ENCODE measurements at places on chromosomes 2 and 18.

DNA sequence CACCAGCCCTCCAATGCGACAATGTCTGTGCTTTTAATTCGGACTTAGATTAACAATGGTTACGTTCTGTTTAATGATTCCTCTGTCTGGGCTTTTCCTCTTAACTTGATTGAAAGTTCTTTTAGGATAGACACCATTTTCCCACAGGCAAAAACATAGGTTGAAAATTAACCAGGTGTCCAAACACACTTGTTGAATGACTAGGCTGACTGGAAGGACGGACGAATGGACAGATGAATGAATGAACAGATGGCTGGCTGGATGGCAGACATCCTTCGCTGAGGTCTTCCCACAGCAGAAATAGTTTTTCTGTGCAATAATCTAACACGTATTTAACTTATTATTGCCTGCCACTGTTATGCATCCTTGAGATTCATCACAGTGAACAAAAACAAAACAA lies 298.8 kb downstream of the SRBD1 start:
- no peak for DNase-seq

DNA sequence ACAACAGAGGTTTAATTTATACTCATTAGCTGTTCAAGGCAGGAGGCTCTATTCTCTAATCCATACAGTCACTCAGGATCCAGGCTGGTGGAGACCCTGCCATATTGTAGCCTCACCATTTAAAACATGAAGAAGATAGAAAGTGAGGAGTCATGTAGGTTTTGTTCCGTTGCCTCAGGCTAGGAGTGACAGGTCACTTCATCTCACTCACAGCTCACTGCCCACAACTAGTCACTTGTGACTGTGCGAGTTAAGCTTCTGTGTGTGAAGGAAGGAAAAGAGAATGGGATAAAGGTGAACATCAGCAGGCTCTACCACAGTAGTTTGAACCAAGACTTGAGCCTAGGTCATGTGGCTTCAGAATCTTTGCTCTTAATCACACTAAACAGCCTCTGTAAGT lies 9.0 kb upstream of the IGFBP2 start:
- no peak for DNase-seq

- no peak for DNase-seq
Observed at GRCh38 chr2:202237787-202238233, 587 bp downstream of the SUMO1 start.

DNA sequence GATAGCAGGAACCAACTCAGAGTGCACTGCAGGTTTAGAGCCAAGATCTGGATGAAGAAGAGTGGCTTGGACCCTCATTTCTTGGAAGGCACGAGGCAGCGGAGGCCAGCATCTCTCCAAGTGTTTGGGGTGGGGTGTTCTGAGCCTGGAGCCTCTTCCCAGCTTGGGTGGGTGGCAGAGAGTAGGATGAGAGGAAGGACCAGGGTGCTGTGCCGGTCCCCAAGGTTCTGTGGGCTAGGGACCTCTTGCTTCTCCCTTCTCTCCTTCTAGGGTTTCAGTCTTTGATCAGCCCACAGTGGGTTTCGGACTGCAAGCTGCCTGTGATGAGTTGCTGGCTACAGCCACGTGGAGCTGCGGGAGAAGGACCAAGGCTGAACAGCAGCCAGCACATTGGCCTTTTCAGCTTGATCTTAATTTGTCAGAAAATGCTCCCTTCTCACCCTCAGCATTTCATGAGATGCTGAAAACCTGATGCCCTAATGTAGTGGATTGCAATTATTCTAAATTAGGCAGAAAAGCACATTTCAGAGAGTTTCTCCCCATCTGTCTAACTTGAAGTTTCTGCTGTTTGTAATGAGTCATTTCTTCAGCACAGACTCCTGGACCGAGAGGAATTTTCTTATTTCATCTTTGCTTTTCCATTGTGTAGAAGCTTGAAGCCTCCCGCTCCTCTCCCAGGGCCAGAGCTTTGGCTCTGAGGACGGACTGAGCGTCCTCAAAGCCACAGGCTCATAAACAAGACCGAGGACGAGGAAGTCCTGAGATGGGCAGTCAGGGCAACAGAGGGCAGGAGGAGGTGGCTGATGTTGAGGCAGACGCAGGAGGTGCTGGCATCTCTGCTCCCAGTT lies 99.1 kb upstream of the HDAC4 start:
- no peak for DNase-seq

GRCh38 chr2:133884739-133885381 lies 316.6 kb upstream of the NCKAP5 start:
- DNase-seq = no peak

DNA sequence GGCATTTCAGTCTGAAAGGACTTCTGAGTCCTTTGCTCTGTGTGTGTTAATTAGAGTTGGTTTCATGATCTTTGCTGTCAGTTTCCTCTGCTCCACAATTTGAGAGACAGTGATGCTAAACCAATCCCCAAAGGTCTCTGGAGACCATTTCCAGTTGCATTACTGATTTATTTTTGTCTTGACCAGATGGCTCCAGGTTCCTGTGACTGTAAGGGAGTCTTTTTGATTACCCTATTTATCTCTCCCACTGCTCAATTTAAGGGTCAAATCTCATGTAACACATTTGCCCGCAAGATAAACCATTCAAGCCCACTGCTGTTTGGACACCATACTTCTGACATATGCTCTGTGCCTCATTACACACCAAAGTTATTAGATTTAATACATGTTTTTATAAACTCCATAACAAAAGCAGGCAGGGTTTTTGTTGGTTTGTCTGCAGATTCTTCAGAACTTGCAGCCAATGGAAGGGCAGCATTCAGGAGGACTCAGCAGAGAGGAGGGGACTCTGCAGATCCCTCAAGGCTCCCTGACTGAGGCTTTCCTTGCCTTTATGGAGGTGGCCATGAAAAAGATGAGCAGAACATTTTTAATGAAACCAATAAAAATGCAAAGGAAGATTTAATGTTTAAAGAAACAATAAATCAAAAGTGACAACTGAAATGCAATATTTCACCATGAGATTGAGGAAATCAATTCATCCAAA lies 889.3 kb upstream of the CELF4 start:
- no peak for DNase-seq

Data from CD8-positive, alpha-beta memory T cell (primary cell).